ENCODE measurements at places on chromosomes 5 and 9. TPM values are rescaled to one million over a fixed set of nuclear protein-coding genes. Genes with fewer than 3 reads are reported as not detected.

HSPB3 gene
- total RNA-seq: not detected

F12 gene
- total RNA-seq: not detected

SNCB gene
- total RNA-seq: not detected

DNA sequence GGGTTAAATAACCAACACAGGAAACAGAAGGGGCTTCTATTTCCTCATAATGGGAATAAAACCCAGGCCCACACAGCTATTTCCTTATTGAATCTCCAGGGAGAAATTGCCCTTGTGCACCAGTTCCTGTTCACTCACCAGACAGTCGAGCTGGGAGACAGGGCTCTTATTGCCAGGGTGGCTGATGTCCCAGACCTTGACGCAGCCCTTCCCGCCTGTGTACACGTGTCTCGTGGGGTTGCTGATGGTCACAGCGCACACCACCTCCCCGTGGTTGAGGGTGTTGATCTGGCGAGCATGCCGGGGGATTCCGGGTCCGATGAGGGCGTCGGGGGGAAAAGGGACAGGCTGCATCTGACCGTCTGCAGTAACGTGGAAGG is 96.5 kb downstream of the TLE1 start:
- no peak for DNase-seq

DNA sequence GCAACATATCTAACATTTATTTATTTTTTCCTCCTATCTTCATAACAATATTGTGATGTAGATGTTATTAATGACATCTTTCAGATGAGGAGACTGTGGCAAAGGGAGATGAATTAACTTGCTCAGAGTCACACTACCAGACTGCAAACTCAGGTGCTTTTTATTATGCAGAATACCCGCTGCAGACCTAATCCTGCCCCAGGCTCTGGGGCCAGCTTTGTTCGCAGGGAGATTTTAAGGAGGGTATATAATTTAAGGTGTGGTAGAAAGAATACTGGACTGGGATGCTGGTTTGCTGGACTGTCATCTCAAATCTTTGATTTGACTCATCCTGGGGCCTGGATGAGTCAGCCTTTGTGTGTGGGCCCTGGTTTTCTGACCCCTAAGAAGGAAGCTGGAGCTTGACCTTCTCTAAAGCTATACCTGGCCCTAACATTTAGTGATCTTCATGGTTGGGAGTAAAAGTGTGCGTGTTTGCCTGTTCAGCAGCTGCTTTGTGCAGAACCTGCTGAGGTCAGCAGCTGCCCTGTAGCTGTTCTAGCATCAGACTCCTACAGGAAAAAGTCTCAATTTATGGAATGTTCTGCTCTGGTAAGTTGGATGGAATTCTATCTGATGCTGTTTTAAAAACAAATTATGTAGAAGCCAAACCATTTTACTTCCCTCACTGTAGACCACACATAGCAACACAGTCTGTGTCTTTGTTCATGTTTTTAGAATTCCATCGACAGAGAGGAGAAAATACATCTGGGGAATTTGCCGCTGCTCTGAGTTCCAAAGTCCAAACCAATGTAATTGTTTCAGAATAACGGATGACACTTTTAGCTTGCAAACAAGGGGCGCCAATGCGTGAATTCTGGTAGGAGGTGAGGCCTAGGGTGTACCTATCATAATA is 4.5 kb downstream of the SLC36A1 start:
- DNase-seq: no peak

- no peak for DNase-seq
Observed at GRCh38 chr5:79011219-79011836, 26.2 kb upstream of the ARSB start.

- DNase-seq: no peak
Observed at GRCh38 chr9:120974921-120975320, 48.3 kb upstream of the TRAF1 start.

- DNase-seq: no peak
Observed at GRCh38 chr5:177232761-177233160, 70.8 kb downstream of the RAB24 start.

- no peak for DNase-seq
Observed at GRCh38 chr9:111034170-111034897, 3.9 kb downstream of the LPAR1 start.

- DNase-seq: no peak
Observed at GRCh38 chr5:147989239-147989638, 74.5 kb upstream of the SPINK5 start.

DNA sequence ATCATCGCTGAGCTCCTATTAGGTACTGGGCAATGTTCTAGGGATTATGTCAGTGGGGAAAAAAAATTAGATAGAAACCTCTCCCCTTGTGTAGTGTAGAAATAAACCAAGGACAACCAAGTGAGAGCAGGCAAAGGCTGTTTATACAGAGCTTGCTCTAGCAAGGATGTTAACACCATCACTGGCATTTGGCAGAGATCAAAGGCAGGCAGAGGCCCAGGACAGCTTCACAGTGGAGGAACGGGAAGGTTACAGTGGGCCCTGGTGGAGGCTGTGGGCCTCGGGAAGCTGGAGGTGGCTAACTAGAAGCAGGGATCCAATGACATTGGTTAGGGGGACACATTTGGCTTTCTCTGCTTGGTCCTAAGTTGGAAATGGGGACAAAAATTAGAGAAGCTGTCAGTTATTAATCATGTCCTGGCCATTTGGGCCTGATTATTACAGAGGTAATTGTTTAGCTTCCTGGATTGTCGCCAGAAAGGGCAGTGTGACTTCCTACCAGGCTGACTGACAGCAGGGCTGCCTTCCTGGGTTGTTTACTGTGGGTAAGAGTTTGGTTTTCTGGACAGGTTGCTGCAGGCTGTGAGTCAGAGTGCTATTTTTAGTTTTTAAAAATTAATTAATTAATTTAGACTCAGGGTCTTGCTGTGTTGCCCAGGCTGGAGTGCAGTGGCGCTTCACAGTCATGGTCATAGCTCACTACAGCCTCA is 259.3 kb downstream of the ROR2 start:
- DNase-seq: no peak

- DNase-seq: no peak
Observed at GRCh38 chr5:18602402-18602801, 968.1 kb downstream of the TAF11L14 start.

DNA sequence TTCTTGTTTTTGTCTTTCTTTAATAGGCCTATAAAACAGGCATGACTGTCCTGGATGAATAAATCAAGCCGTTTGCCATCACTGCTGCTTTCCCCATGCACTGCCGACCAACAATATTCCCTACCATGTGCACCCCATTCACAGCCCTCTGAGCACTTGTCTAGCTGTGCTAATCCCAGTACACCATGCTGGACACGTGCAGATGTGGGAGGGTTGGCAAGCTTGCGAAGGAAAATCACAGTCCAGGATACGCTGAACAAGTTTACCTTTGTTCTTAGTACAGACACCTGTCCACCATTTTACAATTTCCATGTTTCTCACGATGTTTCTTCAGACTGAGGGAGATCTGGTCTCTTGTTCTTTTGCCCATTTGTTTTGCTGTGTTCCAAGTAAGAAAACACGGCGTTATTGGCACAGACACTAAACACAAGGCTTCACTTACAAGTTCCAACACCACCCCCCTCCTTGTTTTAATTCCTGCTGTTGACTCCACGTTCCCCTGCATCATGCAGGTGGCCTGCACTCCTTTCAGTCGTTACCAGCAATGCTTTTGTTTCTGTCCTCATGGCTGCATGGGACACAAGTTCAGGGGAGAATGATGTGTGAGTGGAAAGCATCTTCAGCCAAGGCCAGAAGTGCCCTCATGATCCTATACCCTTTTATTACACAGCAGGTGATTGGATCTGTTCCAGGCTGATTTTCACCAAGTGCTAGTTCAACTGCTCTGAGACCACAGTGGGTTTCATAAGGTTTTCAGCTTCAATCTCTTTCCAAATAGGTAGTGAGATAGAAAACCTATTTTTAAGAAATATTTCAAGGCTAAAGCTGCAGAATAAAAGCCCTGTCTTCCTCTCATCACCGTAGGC is 608.9 kb downstream of the IRX1 start:
- no peak for DNase-seq

DNA sequence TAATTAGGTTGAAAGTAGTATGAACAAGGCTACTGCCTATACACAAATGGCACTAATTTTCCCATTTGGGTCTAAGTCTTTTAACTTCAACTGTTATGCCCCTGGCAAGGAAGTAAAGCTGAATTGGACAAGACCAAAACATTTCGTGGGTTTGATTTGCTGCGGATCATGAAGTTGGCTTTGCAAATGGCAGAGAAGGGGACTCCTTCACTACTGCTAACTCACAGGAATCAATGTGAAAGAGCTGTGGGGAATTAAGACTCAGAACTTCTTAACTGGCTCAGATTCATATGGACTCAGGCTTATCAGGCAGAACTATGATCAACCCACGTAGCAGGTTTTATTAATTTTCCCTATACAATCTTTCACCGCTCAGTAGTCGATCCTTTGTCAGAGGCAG is 73.8 kb upstream of the IFNE start:
- no peak for DNase-seq

GRCh38 chr5:110477911-110478310 is 248.6 kb downstream of the TMEM232 start:
- no peak for DNase-seq

DNA sequence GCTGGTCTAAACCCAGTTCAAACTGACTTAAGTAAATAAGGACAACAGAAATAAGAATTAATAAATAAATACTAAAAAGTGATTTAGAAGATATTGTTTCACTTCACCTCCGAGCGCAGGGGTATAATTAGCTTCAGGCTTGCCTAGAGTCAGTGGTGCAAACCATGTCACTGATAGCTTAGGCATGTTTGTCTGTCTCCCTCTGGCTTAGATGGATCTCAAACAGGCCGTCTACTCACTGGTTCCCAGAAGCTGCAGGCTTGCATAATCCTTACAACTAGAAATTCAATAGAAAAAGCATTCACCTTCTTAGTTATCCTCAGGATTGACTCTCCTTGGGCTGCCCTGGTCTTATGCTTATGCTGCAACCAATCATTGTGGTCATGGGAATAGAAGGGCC is 629.8 kb upstream of the WWC1 start:
- DNase-seq: no peak

- no peak for DNase-seq
Observed at GRCh38 chr5:81703840-81704239, 47.1 kb downstream of the SSBP2 start.

GRCh38 chr9:101705135-101705661 is 33.2 kb downstream of the GRIN3A start:
- DNase-seq: no peak

DNA sequence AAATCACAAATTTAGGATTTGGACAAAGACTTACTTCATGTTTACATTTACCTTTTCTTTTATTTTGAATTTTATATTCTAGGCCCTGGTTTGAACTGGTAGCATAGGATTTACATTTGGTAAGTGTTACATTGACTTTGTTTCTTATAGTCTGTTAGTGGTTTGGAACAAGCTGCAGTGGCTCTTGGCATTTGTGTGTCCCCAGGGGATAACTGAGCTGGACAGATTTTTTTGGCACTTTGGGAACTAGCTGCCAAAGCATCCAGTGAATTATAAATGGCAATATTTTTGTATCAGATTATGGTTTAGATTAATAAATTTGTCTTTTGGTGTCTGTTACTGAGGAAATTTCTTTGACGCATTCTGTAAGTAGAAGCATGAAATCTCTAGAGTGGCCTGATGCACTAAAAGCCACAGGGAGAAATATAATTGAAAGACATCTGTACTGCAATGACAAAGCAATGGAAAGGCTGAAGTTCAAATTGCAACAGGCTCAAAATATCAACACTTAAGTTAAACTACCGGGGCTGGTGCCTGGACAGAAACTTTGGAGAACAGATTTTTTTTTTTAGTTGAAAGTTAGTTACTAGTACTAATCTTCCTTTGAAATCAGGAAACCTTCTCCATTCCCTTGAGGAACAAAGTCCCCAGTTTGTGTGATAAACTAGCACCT is 107.6 kb upstream of the PLCXD3 start:
- no peak for DNase-seq

DNA sequence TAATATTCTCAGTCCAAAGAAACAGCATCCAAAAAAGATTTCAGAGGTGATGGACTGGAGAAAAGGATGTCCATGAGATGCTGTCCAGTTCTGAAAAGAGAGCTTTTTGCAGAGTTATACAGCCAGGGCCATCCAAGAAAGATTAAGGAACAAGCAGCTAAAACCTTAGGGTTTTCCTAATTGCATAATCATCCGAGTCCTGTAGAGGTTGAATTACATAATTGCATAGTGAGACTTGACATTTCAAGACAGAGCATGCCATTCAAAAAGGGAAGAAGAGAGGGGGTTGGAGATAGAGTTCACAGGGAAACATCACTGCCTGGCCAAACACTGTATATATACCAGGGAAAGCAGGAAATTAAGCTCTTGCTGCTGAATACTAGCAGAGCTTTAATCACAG is 1729.2 kb upstream of the WWC1 start:
- no peak for DNase-seq

DNA sequence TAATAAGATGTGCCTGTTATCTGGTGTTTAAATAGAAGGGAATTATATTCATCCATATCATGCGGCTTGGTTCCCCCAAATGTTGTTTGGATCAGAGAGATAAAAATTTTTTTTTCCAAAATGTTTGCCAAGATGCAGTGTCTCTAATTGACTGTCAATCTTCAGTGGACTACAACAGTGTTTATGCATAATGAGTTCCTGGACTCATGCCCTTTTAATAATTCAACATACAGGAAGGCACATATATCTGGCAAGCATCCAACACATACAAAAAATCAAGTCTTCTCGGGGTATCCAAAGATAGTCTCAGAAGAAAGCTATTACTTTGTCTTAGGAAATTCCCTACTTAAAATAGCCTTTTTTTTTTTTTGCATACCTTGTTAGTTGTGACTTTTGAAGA is 1534.7 kb downstream of the EFNA5 start:
- no peak for DNase-seq

DNA sequence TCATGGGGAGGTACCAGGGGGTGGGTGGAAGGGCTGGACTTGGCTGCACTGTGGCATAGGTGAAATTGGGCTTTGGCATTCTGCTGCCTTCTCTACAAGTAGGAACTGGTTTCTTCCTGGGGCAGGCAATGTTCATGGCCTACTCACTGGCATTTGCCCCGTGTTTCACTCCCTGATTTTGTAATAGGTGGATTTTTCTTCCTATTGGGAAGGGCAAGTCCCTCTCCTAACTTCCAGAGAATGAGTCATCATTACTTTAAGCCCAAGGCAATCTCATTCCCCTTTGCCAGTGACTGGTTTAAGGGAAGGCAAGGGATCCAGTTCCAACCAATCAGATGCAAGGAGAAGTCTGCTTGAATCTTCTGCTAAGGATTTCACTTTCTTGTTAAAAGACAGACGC is 67.9 kb upstream of the ANKRD55 start:
- DNase-seq: no peak

DNA sequence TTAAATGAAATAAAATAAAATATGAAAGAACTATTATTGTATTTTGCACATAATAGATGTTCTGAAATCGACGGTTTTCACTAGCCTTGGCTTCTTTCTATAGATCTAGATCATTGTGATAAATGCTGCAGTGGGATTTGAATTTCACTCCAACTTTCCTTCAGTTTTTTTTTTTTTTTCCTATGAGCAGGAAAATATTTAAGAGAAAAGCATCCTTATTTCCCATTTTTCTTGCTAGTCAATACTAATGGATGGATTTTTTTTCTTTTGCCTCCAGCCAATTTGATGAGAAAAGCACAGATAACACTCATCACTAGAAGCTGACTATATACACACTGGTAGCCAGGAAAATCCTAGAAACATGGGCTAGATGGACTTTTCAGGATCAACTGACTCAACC is 249.0 kb downstream of the NFIB start:
- no peak for DNase-seq

- DNase-seq: no peak
Observed at GRCh38 chr9:133789778-133790177, 51.6 kb upstream of the SARDH start.

- DNase-seq: peak; percentile 87
Observed at GRCh38 chr9:113636165-113636564, 172.6 kb downstream of the RGS3 start.

All from mesenteric fat pad (tissue), 1 donor.